ENCODE measurements at places on chromosomes 11 and 22.
A peak's percentile ranks its signal among the peaks of the same experiment; 100 is the strongest.

DNA sequence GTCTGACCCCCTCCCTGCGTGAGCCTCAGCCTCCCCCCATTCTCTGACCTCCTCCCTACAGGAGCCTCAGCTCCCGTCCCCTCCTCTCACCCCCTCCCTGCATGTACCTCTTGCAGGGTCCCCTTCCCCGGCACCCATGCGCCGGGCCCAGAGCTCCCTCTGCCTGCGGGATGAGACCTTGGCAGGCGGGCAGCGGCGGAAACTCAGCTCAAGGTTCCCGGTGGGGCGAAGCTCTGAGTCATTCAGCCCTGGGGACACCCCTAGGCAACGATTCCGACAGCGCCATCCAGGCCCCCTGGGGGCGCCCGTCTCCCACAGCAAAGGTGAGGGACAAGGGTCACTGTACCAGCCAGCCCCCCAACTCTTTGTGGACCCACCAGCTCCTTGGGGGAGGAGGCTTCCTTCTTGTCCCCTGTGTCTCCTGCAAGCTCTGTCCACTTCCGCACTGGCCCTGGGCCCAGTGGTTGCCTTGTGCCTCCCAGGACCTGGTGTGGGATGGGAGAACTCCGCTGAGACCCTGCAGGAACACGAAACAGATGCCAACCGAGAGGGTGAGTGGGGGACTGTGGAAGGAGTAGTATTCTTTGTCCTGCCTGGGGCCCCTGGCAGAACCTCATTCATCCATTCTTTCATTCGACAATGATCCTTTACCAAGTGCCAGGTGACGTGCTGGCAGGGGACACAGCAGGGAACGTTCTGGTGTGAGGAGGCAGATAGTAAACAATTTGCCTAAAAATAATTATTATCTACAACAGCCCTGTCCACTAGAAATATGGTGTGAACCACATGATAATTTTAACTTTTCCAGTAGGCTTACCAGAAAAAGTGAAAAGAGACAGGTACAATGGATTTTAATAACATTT is 3.7 kb upstream of the RPS6KA4 start:
- peak; percentile 81 for DNase-seq

GRCh38 chr11:29208117-29208516 is 808.7 kb downstream of the KCNA4 start:
- DNase-seq = no peak

DNA sequence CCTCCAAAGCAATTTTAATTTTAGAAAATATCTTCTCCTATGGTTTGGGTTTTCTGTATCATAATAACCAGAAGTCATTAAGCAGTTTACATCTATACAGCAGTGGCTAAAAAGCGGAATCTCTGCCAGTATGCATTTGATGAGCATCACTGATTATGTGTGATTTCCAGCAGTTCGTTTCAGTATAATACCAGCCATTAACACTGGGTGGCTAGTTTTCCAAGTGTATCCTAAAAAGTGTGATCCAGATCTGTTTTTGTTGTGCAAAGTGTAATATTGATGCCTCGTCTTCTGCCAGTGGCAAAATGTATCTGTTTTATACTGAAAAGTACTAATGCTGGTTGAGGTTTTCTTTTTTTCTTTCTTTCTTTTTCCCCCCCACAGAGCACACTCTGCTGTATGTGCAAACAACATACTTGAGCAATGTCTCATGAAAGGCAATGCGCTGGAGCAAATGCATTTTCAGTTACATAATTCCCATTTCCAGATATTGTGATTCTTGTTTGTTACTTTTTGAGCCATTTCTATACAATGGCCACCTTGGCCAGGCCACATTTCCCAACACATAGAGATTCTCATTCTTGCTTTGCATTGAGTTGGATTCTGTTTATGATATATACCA is 64.2 kb downstream of the SLC36A4 start:
- DNase-seq = no peak

DNA sequence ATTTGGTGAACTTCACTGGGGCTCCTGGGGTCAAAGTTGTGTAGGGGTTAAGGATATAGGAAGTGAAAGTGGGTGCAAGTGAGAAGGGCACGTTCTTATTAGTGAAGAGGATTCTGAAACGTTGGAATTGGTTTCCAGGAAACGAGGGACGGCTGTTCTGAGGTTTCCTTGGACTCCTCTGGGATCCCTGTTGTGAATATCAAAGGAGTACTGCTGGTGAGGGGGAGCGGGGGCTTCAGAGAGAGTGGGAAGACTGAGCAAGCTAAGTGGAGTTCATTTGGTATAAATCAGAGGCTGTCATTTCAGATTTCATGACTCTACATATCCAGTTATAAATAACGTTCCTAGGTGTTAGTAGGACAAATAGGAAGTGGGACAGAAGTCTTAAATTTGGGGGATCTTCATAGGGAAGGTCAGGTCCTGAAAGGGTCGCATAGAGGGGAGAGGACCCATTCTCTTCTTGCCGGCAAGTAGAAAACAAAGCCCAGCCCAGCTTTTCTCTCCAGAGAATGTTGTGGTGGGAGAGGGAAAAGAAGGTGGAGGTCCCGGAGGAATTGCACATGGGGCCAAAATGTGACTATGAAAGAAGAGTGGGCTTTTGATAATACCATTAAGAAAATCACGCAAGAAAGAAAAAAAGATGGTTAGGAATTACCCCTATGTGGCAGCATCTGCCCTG is 1.1 kb upstream of the NELL1 start:
- DNase-seq = no peak

DNA sequence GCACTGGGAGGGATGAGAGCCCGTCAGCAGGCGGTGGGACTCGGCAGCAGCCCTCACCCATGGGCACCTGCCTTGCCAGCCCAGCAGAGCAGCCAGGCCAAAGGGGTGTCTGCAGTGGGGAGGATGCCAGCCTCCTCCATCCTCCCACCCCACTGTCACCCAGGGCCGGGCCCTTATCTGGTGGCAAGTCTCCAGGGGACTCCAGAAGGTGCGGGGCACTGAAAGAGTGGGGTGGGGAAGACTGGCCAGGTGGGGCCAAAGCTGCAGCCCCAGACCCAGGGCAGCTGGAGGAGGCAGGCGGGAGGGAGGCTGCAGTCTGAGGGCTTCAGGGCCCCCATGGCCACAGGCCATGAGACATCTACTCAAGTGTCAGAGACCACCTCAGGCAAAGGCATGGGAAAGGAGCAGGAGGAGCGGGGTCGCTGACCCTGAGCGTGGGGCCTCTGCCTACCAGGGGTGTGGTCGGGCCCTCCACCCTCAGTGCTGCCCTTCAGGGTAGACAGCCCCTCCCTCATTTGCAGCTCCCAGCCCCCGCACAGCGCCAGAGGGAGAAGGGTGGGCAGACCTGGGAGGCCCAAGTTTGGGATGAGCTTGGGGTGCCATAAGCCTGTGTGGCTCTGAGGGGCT is 3.5 kb downstream of the DGCR6L start:
- DNase-seq = no peak

DNA sequence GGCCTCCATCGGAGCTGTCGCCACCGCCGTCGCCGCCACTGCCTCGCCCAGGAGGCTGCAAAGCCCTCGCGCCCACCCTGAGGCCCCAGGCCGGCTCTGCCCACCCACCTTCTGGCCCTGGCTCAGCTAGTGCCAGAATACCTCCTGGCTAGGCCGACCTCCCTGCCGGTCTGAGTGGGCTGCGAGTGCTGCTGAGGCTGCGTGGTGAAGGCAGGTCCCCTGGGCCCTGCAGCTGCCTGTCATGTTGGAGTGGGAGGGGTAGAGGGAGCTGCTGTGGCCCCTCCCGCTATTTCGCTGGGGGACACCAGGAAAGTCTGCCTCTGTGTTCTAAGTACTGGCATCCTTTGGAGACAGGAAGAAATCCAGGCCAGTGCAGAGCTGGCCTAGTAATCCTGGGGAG is 34.2 kb downstream of the LRRC10B start:
- DNase-seq = no peak

GRCh38 chr11:24944891-24945290 is 448.0 kb downstream of the LUZP2 start:
- DNase-seq = no peak

GRCh38 chr11:9384535-9385326 is at the start of gene IPO7:
Gene IPO7, plus strand, starts transcription at chr11:9384652. Its CDS starts 112 bp downstream, at chr11:9384764.
- DNase-seq = peak; percentile 89

- DNase-seq = peak; percentile 84
These were observed 62.0 kb downstream of the PAK1 start for GRCh38 chr11:77411717-77412441.

DNA sequence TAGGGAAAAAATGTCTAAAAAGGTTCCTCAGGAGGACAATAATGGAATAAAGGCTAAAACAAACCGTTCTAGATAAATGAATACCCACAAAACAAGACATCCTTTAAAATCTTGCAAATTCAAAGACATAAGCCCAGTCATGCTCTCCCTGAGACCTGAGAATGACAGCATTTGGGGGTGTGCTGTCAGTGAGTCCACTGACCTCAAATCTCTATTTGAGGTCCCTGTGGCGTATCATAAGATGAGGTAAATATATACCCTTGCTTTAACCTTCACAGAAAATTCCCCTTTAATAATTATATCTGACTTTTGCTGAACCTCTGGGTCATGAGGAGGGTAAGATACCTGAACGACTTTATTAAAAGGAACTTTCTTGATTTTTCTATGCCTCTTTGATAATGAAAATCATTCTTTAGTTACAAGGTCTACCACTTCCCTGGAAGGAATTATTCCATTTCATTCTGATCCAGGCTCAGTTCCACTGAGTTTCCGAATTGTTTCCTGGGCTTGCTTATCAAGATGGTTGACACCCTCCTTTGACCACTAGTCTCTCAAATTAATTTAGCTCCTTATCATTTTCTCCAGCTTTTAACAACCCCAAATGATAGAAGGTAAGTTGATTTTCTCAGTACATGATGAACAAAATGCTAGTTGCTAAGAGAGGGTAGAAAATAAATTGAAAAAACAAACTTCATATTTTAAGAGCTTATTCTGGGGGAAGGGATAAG is 53.8 kb upstream of the CHRM4 start:
- DNase-seq = no peak
